ENCODE measurements at places on chromosomes 13 and 19.

DNA sequence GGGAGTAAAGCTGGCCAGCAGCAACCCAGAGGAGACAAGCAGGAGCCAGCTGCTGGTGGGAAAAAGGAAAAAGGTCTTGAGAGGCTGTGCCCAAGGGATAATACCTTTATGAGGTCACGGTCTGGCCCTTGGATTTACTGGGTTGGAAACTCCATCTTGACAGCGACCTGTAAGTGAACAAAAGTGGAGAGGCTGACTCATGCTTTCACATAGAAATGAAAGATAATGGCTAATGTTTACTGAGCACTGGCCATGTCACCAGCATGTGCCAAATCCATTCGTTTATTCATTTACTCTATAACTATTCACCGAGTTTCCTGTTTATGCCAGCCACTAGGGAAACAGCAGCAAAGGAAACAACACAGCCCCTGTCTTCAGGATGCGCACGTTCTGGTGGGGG is 4.7 kb downstream of the VRK3 start:
- DNase-seq, result no peak

DNA sequence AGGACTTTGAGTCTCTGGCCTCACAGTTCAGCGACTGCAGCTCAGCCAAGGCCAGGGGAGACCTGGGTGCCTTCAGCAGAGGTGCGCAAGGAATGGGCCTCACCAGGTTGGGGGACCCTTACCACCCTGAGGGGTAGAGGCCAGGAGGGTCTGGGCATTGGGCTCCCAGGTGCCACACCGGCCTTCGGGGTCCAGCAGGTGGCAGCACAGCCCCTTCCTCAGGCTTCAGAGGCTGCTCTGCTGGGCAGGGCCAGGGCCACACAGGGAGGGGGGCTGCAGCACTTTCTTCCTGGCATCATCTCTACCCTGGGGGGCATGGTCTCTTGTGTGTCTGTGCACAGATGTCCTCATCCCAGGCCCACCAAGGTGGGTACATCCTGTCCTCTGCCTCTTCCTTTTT is 12.9 kb downstream of the PIN1 start:
- DNase-seq, result no peak

- DNase-seq, result no peak
Observed at GRCh38 chr13:60019119-60019993, 144.4 kb downstream of the DIAPH3 start.

GRCh38 chr13:69291292-69291906 is 816.2 kb upstream of the ATXN8OS start:
- no peak for DNase-seq

DNA sequence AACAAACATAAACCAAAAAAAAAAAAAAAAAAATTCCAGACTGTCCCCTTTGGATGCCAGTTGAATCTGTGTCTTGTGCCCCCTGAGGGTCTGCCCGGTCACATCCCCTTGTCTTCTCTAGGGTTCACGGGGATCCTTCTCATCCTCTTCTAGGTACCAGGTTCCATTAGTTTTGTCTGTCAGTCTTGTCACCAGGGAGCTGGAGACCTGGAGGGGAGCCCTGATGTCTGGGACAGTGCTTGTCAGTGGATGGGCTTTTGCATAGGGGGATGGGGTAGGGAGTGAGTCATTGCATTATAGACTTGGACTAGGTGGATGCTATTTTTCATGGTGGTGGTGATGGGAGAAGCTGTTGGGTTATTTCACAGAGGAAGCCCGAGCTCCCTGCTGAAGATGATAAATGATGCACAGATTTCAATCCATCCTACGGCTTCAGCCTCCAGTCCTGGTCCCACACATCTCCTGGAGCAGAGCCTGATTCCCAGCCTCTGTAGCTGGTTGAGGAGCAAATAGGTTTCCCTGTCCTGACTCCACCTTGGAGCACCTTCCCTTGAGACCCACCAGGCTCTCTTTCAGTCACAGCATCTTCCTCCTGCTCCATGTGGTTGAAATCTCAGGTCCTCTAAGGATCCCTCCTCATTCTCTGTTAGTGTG is 26.0 kb downstream of the WTIP start:
- no peak for DNase-seq

DNA sequence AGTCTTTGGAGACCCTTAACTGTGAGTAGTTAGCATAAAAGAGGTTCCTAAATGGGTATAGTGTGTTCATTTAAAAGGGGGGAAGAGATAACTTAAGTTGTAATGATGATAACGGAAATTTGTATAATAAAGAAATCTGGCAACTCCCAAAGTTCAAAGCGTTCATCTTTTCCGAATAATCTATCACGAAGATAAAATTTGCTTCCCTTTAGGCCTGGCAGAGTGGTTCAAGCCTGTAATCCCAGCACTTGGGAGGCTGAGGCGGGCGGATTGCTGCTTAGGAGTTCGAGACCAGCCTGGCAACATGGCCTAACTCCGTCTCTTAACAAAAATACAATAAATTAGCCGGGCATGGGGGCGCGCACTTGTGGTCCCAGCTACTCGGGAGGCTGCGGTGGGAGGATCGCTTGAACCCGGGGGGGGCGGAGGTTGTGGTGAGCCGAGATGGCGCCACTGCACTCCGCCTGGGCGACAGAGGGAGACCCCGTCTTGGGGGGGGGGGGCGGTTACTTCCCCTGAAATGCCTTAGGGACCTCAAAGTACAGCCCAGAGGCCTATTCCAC is 934 bp downstream of the N4BP2L2 start:
- DNase-seq, result no peak

GRCh38 chr13:93672996-93673395 is 446.4 kb downstream of the GPC6 start:
- no peak for DNase-seq

GRCh38 chr19:47740866-47741519 is 4.4 kb upstream of the NOP53 start:
- no peak for DNase-seq

DNA sequence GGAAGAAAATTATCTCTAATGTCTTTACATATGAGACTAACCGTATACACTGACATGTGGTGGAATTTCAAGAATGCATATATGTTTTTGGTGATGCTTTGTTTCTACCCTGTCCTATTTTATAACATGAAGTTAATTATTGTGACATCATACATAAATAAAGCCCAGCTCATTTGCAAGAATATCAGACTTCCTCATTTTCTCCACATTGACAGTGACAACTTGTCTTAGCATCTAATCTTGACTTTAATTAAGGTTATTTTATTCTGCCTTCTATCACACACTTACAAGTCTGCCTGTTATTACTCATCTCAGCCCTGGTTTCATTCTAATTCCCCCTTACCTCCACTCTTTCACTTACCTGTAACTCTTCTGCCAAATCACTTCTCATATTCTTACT is 140.6 kb upstream of the STARD13 start:
- DNase-seq, result no peak

Data from C1 segment of cervical spinal cord (tissue), 14 donors.